ENCODE measurements at places on chromosomes 2 and 18.

- no peak for DNase-seq
Observed at GRCh38 chr2:155839991-155840390, 492.5 kb downstream of the NR4A2 start.

DNA sequence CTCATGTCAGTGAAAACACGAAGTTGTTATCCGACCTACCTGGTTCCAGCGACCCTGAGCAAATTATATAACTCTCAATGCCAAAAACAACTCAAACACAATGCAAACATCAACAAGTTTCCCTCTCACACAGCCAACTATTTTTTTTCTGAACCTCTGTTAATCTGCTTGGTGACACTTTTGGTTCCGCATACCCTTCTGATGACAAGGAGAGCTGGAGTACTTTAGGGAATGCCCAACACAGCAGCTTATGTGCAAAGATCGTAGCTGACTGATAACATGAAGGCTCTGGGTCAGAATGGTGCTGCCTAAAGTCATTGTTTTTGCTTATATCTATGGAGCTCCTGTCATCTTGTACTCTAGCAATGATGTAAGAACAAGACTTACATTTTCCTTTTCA lies 72.7 kb upstream of the CCDC68 start:
- no peak for DNase-seq

DNA sequence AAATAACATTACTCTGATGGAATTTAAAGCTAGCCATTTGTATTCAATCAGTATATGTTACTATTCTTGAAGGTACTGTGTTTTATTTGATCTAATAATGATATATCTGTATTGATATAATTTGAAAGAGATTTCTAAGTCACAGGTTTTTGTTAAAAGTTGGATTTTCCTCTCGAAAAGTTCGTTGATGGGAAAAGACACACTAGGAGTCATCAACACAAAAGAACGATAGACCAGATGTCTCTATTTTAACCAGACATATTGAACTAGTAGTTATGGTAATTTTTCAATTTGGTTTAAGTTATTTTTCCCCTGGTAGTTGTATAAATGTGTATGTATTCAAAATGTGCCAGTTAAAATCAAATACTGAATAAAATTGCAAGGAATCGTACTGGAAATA lies 2.5 kb downstream of the ASXL3 start:
- DNase-seq = no peak

- no peak for DNase-seq
Observed at GRCh38 chr2:216657086-216657855, 24.1 kb downstream of the IGFBP2 start.

GRCh38 chr2:55231546-55232083 lies 478 bp downstream of the CLHC1 start:
- no peak for DNase-seq

DNA sequence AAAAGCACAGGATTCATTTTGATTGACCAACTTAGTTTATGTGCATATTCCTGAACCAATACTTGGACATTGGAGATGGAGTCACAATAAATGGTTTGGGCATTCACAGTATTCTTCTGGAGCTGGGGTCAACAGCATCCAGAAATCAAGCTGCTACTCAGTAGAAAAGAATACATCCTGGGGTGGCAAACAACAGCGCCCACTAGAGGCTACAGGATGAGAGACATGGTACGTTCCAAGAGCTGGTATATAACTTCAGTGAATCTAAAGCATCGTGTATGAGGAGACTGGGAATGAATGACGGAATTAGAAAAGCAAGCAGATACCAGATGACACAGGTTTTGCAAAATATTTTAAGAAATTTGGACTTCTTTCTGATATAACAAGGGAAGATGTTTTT lies 142.9 kb upstream of the FIGN start:
- no peak for DNase-seq

DNA sequence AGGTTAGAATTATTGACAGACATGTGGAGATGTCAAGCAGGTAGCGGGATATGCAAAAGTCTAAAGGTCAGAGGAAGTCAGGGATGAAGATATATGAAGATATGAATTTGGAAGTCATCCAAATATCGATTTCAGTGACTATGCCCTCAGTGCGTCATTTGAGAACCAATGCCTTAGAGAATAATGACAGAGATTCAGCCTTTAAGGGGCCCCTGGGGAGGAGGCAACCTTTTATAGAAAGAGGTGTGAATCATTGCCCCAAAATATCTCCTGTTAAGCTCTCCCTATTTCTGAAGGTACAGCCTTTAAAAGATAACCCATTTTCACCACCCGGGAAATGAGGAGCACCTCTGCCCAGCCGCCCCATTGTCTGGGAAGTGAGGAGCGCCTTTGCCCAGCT lies 223.4 kb downstream of the NCKAP5 start:
- DNase-seq = no peak

DNA sequence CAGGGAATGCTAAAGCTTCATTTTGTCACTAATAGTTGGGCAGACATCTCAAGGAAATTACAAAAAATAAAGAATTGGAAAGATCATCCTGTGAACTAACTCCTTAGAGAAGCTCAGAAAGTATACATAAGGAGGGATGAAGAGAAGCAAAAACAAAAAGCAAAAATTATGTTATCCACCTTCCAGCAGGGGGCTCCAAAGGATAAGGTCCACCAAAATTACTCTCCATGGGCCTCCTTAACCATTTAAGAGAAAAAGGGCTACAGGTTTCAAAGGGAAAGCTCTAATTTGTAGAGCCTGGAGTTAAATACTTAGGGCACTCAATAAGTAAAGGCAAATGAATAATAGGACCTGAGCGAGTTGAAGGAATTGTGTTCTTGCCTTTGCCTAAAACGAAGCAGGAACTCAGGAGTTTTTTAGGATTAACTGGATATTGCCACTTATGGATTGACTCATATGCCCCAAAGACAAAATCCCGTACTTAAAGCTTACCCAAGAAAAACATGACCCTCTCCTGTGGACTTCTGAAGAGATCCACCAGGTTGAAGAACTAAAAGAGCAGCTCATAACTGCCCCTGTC lies 1167.9 kb downstream of the DSC3 start:
- DNase-seq = no peak

- no peak for DNase-seq
Observed at GRCh38 chr2:206001912-206002311, 84.1 kb downstream of the INO80D start.

- no peak for DNase-seq
Observed at GRCh38 chr2:192669505-192670091, 474.9 kb upstream of the TMEFF2 start.

DNA sequence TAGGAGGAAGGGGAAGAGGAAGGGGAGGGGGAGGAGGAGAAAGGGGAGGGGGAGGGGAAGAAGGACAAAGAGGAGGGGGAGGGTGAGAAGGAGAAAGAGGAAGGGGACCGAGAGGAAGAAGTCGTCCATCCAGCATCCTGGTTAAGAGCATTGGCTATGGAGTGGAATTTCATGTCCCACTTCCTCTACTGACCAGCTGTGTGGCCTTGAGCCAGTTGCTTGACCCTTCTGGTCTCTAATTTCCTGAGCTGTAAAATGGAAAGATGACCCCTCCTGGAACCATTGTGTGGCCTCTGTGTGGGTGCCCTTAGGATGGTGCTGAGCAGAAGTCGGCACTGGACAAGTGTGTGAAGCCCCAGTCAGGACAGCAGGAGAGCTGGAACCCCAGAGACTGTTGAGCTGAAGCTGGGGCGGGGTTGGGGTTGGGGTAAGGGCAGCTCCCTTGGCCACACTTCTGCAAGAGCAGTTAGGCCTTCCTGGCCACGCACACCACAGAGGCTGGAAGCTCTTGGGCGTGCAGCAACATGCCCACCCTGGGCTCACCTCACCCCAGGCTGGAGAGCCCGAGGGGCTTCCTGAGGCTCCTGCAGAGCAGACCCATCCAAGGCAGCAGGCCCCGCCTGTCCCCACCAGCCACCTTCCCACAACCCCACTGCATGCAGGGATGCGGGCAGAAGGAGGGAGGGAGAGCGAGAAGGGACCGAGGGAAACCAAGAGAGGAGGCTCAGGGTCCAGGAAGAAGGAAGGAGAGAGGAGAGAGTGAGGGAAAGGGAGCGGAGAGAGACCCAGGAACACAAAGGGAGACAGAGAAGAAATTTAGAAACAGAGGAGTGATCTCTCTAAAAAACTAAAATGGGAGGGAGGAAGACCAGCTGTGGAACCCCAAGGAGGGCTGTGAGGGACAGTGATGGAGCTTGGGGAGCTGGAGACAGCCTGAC lies 16.2 kb downstream of the ADRA2B start:
- no peak for DNase-seq

DNA sequence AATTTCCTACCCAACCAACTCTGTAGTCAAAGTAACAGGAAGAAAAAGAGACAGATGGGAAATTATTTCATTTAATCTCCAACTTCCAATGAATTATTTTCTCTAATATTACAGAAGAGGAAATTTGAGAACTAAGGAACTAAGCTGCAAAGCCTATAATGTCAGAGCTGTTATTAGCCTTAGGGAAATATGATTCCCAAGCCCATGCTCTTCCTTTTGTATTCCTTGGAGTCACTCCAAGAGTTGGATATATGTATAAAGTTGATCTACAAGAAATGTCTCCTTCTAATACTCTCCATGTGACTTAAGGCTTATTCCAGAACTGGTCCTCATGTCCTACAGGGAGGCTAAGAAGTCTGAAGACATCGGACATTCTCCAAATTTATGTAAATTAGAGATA lies 31.6 kb upstream of the VWC2L start:
- no peak for DNase-seq

DNA sequence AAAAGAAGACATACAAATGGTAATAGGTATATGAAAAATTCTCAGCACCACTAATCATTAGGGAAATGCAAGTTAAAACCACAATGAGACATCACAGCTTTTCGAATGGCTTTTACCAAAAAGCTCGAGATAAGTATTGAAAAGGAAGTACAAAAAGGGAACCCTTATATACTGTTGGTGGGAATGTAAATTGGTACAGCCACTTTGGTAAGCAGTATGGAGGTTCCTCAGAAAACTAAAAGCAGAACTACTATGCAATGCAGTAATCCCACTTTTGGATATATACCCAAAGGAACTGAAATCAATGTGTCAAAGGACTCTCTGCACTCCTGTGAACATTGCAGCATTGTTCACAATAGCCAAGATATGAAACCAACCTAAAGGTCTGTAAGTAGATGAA lies 107.5 kb upstream of the SPATS2L start:
- peak; percentile 9 for DNase-seq

- no peak for DNase-seq
Observed at GRCh38 chr2:111972955-111973565, 74.7 kb downstream of the MERTK start.

GRCh38 chr2:51781691-51782090 lies 749.8 kb upstream of the NRXN1 start:
- no peak for DNase-seq

DNA sequence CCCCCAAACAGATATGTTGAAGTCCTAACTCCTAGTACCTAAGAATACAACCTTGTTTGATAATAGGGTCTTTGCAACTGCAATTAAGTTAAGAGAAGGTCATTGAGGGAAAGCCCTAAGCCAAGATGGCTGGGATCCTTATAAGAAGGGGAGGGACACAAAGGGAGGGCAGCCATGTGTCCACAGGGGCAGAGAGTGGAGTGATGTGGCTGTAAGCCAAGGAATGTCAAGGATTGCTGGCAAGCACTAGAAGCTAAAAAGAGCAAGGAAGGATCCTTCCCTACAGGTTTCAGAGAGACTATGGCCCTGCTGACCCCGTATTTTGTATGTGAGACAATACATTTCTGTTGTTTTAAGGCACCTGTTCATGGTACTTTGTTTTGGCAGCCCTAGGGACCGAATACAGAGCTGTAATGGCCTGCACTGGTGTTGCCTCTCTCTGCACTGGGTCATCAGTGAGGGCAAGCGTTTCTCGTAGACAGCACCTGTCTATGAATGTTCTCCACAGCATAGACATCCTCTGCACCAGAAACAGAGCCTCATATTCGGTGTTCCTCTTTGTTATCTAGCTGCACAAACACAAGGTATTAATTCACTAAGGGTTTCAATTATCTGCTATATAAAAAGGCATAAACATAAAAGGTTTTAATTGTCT lies 75.4 kb upstream of the AQP4 start:
- DNase-seq = no peak

- no peak for DNase-seq
Observed at GRCh38 chr2:120470041-120470965, 124.4 kb downstream of the INHBB start.

DNA sequence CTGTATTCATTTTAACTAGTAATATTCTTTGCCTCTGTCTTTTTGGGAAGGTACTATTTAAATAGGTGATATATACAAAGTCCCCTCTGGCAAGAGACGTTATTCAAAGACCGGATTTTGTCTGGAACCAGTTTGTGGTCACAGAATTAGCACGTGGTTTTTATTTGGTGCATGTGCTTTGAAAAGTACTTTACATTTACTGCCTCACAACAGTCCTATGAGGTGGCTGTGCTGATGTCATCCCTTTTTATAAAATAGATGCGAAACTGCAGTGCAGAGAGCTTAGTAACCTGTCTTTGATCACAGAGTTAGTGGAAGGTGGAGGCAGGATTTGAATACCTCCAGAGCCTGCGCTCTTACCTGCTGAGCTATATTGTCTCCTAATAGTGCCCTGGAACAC lies 4.0 kb downstream of the LPIN1 start:
- DNase-seq = peak; percentile 72

GRCh38 chr2:98281607-98282006 lies 64.6 kb upstream of the CNGA3 start:
- no peak for DNase-seq

All from CD4-positive, alpha-beta T cell treated with Interleukin-4 for 1 hour (primary cell).